NCI-H2171 treated with DMSO at 0.1 percent for 48 hours (cell line): ENCODE measurements at places on chromosomes 12 and 14.
A peak's percentile ranks its signal among the peaks of the same experiment; 100 is the strongest.

DNA sequence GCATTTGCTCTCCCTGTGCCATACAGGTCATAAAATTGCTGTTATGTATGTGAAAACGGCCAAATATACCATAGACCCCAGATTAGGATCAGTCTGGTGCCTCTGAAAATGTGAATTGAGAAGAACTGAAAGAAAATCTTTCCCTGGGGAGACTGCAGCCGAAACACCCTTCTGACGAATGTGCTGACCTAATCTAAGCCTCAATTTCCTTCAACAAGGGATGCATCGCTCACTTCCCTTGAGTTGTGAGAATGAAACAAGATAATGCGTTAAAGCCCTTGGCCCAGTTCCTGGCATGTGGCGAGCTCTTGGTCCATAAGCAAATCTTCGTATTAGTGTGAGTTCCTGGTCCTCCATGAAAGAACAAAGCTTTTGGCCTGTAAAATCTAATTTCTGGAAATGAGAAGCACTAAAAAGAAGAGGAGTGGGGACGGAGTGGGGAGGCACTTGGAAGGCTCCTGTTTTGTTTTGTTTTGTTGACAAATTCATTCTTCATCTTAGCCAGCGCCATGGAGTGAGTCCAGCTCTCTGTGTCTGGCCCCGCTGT, 49.5 kb upstream of the RTRAF start:
- no peak for DNase-seq

DNA sequence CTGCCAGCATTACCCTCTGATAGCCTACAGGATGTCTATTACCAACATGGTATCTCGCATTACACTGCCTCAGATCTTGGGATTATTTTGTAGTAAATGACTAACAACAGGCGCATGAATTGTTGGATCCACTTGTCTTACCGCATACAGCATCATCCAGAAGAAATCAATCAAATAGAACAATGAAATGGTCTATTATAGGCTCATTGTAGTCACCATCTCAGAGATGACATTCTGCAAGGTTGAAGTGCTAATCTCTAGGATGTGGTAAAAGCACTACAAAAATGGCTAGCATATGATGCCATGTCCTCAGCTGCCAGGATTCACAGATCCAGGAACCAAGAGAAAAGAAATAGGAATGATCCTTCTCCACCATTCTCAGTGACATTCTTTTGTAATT, 52.0 kb downstream of the WASHC3 start:
- no peak for DNase-seq

- no peak for DNase-seq
Observed at GRCh38 chr12:107310621-107311020, 217.3 kb upstream of the CRY1 start.

GRCh38 chr12:19740472-19741131, 301.3 kb downstream of the AEBP2 start:
- DNase-seq = no peak

DNA sequence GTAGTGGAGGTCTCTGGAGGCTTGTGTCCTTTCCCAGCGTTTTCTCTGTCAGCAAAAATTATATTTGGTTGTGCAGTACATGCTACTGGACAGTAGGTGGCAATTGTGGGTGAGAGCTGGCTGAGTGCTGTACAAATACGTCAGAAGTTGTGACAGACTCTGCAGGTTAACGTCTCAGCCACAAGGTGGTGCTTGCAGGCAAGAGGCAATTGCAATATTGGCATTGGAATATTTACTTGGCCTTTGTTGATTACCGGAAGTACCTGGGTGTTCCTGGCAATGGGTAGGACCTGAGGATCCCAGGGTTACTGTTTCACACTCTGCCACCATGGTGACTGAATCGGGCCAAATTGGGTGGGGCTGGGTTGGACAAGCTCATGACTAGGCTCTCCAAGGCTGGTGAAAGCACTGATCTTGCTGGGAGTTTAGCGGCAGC, 333.9 kb upstream of the LMO3 start:
- peak; percentile 50 for DNase-seq

DNA sequence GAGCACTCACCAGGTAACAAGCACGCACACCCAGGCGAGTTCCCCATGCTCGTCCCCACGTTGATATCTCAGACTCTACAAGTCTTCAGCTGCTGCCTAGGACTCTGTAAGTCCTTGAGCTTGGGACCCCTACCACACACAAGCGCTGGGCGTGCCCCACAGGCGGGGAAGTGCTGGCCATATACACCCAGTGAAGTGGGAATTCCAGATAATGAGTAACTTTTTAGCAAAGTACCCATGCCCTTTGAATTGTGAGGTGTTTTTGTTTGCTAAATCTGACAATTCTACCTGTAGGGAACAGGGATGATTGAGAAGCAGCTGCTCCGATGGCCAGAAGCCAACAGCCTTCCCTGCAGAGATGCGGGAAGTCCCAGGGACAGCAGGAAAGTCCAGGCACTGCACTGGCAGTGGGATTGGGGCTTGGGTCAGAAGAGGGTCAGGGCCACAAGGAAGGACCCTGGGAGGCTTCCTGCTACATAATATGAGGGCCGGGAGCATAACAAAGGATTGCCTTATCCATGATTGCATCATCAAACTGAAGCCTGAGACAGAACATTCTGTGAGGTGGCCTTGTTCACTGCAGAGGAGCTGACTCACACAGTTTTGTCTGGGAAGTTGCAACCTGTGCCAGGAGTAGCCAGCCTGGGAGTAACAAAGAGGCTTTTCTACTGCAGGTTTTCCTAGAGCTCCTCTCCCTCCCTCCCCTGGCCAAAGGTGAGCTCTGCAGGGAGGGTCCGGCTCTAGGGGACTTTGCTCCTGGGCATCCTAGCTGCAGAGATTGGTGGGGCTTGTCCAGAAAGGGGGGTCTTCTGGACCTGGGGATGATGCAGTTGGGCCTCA, 13.2 kb upstream of the SERPINA3 start:
- DNase-seq = peak; percentile 12

- no peak for DNase-seq
Observed at GRCh38 chr12:66164349-66164821, 5.4 kb downstream of the TMBIM4 start.

GRCh38 chr12:121799842-121800693, 3.7 kb upstream of the SETD1B start:
- DNase-seq = peak; percentile 67

DNA sequence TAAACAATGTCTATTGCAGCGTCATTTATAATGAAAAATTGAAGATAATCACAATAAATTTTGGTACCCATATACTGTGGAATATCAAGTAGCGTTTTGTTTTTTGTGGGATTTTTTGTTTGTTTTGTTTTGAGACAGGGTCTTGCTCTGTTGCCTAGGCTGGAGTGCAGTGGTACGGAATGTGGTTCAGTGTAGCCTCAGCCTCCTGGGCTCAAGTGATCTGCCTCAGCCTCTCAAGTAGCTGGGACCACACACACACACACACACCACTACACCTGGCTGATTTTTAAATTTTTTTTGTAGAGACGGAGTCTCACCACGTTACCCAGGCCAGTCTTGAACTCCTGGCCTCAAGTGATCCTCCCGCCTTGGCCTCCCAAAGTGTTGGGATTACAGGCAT, 6.6 kb downstream of the ZNF664 start:
- no peak for DNase-seq

- DNase-seq = no peak
Observed at GRCh38 chr14:32709027-32709426, 229.7 kb upstream of the NPAS3 start.

DNA sequence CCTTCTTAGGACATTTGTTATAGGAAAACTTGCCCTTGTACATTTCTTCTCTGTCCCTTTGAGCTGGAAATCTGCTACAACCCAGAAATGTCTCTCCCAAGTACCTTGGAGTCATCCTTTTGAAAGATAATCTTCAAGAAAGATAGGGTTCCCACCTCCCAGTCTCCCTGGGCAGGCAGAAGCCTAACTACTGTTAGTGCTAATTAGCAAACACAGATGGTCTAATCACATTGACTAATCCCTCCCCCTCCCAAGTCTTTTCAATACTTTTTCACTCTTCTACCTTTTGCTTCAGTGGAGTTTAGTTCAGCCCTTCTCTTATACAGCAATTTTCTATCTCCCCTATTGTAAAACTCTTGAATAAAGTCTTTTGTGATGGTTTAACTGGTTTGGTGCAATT, 129.8 kb upstream of the PPFIA2 start:
- DNase-seq = no peak

- peak; percentile 82 for DNase-seq
Observed at GRCh38 chr12:109670731-109671130, 42.9 kb upstream of the FAM222A start.

GRCh38 chr14:36320897-36321381, 502 bp upstream of the MBIP start:
- no peak for DNase-seq

DNA sequence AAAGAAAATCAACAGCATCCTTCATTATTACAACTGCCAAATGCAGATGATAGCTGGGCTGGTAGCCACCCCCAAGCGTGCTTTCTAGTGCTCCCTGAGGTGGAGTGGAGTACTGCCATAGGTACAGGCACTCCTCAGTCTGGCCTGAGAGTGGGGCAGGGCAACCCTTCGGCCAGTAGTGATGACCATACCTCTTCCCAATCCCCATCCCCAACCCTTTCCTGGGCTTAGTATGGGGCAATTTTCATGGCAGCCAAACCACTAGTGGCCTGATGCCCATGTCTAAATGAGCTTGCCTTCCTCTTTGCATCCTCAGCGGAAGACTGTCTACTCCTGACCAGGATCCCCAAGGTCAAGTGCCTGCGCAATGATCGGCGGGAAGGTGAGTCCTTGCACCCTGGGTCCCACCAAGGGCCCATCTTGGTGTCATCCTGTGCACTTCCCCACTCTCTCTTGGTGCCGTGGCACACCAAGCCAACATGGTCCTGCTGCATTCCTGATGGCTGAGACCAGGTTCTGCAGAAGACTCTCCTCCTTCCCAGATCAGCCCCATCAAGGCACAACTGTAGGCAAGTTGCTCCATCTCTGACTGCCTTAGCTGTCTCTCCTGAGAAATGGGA, 65.8 kb downstream of the GALNT16 start:
- DNase-seq = no peak

DNA sequence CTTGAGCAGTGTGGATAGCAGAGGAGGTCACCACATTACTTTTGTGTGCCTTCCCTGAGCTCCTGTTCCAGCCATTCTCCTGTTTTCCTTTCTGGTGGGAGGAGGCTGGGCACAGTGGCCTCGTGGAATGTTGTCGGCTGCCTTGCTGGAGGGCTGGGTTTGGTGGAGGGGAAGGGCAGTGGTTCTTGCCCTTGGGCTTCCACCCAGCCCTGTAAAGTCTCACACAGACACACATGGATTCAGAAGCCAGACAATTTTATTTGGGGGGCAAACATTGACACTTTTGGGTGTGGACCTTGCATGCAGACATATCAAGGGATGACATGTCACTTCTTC, 866 bp downstream of the NPFF start:
- no peak for DNase-seq

DNA sequence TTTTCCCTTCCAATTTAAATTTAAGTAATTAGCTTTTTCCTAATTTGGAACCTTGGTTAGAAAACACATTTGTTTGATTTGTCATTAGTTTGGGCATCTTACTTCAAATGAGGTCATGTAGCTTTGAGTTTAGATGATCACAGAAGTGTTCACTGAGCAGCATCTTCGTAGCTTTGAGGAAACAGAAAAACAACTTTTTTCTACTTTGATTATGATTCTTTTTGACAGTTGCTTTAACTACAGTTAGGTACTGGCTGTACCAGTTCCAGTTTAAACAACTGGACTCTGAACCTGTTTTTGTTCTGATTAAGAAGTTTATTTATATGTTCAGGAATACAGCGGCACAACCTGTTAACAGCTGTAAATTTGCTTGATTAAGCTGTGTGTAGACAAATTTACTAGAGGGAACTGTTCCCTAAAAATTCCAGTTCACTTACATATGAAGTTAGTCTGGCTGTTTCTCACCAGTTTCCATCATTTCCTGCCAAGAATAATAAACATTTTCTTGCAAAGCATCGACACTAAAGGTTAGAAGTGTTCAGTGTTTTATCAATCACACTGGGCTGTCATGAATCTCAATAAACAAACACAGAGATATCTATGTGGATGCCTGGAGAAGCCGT, 191.9 kb downstream of the RAD51B start:
- DNase-seq = no peak

DNA sequence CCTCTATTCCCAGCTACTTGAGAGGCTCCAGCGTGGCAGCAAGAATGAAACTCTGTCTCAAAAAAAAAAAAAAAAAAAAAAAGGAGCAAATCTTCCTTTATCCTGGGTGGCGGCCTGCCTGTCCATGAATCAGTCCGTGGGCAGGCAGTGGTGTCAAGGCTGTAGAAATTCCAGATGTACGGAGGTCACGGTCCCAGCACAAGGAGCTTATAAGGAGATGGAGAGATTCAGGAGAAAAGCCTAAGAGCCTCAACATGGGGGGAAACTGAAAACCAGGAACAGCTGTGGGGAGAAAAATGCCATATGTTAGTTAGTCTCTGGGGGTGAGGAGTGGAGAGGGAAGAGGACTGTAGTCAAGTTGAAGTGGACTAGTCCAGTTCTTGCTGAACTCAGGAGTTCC, 130.5 kb upstream of the CRY1 start:
- DNase-seq = peak; percentile 97

DNA sequence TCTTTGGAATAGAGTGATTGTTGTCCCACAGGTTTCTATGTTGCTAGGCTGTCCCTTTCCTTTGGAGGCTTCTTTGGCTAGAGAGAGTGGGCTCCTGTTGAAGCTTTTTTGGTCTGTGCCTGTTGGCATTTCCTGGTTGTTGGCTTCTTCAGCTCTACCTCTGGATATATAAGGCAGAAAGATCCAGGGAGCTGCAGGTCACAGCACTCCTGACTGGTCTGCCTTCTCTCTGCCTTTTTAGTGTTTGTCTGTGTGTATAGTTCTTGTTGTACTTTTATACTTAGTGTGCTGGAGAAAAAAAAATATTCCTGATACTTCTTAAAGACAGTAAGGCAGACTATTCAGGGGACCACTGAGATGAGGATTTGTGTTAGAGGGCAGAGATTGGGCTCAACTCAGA, 202.7 kb downstream of the FBXL14 start:
- DNase-seq = peak; percentile 18

GRCh38 chr14:35375558-35376025, 29.0 kb downstream of the NFKBIA start:
- peak; percentile 82 for DNase-seq

DNA sequence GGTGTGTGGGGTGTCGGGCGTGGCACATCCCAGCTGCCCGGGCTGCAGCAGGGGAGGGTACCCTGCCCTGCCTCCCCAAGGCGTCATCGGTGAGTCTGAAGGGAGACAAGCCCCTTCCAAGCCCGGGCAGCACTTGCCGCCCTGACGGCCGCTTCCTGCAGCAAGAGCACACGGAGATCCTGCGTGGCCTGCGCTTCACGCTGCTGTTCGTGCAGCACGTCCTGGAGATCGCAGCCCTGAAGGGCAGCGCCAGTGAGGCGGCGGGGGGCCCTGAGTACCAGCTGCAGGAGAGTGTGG, 10.1 kb upstream of the PUS1 start:
- DNase-seq = no peak
